Thoracic aorta (tissue), 2 donors: ENCODE measurements at places on chromosomes 12 and 14.

GRCh38 chr12:116320791-116321217 lies 43.3 kb upstream of the MED13L start:
- H3K36me3 ChIP-seq = no peaks in the 10 kb centered on the region
- peak overlapping the region; percentile 58 for H3K4me3 ChIP-seq
- no peaks in the 10 kb centered on the region for H3K27me3 ChIP-seq
- no peak for DNase-seq
- peak overlapping the region; percentile 95 for H3K27ac ChIP-seq

DNA sequence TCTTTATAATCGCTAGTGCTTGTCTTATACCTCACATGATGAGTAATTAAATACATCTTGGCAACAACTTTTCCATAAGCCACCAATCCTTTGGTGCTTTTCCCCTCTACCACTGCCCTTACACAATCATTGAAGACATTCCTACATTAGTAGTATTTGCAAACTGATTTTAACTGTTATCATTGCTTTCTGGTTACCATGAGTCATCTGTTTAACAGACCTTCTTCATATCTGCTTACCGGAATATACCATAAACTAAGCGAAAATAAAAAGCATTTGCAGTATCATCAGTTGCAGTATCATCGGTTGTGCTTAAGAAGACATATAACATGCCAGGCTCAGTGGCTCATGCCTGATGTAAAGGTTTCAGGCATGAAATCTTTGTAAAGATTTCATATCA lies 54.8 kb upstream of the PLEKHA5 start:
- no peak for DNase-seq
- no peak overlapping the region for H3K27ac ChIP-seq
- H3K4me1 ChIP-seq = no peaks in the 10 kb centered on the region
- no peak overlapping the region for H3K4me3 ChIP-seq

DNA sequence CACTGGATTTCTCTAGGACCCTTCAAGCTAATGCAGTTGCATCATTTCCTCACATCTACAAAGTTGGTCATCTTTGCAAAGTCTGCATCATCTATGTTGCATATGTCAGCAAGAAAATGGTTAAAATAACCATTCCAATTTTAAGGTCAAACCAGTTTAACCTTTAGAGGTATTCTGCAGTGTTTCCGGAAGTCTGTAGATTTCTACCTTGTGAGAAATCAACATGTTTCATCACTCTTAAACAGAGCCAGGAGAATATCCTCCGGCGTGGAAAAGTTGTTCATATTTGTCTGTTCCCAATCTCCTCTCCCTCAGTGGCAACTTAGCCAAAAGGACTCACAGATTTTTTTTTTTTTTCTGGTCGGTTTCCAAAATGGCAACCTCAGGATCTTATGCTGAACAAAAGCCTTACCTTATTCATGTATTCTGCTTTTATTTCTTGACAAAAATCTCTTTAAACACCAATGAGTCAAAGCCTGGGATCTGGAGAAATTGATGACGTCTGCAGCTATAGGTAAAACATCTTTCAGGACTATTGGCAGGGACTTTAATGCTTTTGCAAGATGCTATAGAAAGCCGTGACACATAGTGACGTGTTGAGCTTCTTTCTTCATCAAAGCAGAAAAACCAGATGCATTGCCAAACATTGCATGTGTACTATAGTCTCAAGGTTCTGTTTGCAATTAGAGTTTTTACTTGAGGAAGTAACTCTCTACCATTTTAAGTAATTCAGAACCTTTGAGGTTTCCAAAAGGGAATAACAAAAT lies 16.0 kb upstream of the CDK17 start:
- no peak overlapping the region for H3K4me3 ChIP-seq
- H3K27me3 ChIP-seq = no peaks in the 10 kb centered on the region
- no peak for DNase-seq
- no peak overlapping the region for H3K27ac ChIP-seq
- no peaks in the 10 kb centered on the region for H3K36me3 ChIP-seq

GRCh38 chr14:94559638-94560290 lies 1.5 kb upstream of the SERPINA4 start:
- no peaks in the 10 kb centered on the region for H3K27me3 ChIP-seq
- H3K27ac ChIP-seq = no peak overlapping the region
- H3K4me1 ChIP-seq = no peaks in the 10 kb centered on the region
- no peak overlapping the region for H3K4me3 ChIP-seq
